ENCODE measurements at places on chromosomes 13 and 19.

DNA sequence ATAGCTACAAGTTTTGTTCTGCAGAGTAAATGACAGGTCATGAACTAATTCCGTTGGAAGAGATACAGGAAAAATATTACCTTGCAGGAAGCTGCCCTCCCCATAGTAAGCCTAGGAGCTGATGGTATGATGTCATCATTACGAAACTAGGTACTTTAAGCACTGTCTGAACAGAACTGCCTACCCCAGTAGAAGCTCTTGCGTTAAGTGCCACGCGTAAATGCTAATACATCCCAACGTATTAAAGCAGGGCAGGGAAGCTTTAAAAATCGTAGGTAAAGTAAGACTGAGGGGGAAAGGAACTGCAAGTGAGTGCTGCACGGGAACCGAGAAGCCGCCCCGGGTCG lies 572 bp downstream of the UGGT2 start:
- no peak for DNase-seq

- DNase-seq, result no peak
Measured at GRCh38 chr19:3129112-3129511, 6.7 kb upstream of the GNA15 start.

- no peak for DNase-seq
Measured at GRCh38 chr19:50495020-50495531, 15.9 kb downstream of the JOSD2 start.

DNA sequence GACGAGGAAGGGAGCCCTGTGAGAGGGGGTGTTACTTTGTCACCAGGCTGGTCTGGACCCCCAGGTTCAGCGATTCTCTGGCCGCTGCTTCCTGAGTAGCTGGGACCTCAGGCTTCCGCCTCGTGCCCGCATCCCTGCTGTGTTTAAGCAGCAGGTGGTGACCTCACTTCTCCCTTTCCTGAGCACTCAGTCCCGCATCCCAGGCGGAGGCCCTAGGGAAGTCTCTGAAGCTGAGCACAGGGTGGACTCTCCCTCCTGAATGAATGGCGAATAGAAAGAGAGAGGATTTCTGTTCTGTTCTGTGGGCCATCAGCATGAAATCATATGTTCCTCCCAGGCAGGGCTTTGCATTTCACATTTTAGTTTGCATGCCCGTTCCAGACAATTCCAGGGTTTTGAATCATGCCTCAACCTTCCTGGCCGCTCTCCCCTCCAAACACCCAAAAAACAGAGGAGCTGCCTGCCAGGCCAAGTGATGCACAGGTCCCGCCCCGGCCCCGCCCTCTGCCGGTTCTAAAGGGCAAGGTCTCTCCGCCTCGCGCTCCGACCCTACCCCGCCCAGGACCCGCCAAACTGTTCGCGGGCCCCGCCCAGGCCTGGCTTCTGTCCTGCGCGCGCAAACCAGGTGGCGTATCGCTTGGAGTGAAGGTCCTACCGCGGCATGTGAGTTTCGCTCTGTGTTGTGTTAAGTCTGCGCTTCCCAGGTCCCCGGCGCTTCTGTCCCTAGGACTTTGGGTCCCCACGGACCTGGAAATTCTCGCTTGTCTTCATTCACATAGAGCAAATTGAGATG lies 35.1 kb upstream of the ZNF808 start:
- DNase-seq, result no peak

- no peak for DNase-seq
Measured at GRCh38 chr19:48968179-48968661, 3.1 kb downstream of the FTL start.
